AG20443 (cell line): ENCODE measurements at places on chromosomes 2 and 18.

DNA sequence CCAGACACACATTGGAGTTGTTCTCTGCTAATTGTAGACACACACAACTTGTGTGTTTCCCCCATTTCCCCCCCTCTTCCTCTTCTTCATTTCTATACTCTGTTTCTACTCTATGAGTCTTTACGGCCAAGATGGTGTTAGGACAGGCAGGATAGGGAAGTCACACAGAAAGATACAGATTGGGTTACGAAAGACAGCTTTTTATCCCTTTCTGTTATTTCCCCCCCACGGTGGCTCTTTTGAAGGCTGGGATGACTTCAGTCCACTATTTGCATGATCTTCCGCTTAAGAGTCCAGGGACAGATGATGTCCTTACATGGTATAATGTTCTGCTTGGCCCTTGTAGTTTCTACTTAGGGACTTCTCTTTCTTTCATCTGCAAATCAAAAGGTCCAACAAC, 1.6 kb upstream of the EMILIN2 start:
- no peak for DNase-seq

DNA sequence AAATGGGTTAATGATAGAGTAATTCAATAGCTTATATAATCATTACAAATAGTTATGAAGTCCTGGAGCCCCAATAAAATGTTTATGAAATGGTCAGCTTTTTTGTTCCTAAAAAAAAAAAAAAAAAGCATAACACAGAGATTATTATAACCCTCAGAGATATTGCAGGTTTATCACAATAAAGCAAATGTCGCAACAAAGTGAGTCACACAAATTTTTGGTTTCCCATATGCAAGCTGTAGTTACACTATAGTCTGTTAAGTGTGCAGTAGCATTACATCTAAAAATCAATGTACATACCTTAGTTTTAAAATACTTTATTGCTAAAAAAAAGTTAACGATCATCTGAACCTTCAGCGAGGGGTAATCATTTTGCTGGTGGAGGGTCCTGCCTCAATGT, 20.0 kb downstream of the WDFY1 start:
- DNase-seq, result no peak

DNA sequence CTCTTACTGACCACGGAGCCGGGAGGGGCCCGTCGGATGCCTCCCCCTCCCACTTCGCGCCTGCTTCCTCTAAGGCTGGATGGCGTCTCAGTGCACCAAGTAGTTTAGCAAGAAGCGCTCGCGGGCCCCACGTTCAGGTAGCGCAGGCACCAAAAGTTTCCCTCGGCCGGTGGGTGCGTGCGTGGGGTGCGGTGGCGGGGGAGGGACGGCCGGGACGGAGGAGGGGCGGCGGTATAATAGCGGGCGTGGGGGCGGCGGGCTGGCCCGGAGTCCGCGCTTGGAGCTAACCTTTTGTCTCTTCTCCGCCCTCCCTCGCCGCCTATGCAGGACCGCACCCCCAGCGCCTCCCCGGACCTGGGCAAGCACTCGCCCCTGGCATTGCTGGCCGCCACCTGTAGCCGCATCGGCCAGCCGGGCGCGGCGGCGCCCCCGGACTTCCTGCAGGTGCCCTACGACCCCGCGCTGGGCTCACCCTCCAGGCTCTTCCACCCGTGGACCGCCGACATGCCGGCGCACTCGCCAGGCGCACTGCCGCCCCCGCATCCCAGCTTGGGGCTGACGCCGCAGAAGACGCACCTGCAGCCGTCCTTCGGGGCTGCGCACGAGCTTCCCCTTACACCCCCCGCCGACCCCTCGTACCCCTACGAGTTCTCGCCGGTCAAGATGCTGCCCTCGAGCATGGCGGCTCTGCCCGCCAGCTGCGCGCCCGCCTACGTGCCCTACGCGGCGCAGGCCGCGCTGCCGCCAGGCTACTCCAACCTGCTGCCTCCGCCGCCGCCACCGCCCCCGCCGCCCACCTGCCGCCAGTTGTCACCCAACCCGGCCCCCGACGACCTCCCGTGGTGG, 1.0 kb downstream of the SP5 start:
- no peak for DNase-seq

- DNase-seq, result peak; percentile 70
These were observed 224.8 kb upstream of the FN1 start for GRCh38 chr2:215660687-215661086.

- no peak for DNase-seq
These were observed 44.6 kb upstream of the B3GNT2 start for GRCh38 chr2:62151306-62151638.

GRCh38 chr2:191866675-191867506, 20.0 kb upstream of the CAVIN2 start:
- DNase-seq, result peak; percentile 79

GRCh38 chr18:30915336-30915988, 127.1 kb downstream of the DSC3 start:
- DNase-seq, result no peak

- peak; percentile 69 for DNase-seq
These were observed 111.3 kb downstream of the PLCL1 start for GRCh38 chr2:197915548-197916265.

- no peak for DNase-seq
These were observed 61.0 kb upstream of the GPR45 start for GRCh38 chr2:105180491-105180972.

GRCh38 chr2:8645176-8645831, 36.6 kb upstream of the ID2 start:
- DNase-seq, result no peak

- no peak for DNase-seq
These were observed 157.6 kb downstream of the HAUS1 start for GRCh38 chr18:46261799-46262198.

DNA sequence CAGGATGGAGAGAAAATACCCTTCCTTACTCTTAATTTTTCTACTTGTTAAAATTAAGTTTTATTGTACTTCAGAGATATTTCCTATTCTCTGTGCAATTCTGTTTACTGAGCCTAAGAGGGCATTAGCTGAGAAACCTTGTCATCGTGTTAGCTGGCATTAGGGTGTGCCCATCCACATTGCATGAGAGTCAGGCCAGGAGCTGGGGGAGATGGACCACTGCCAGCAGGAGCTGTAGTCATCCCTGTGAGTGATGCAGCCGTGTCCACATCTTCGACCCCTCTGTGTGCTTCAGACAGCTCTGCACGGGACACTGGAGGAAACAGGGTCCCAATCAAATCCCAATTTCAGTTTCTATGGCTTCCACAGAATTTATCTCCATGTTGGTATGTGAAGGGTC, 34.2 kb downstream of the ABCA12 start:
- DNase-seq, result no peak

GRCh38 chr18:49062832-49063226, 112.1 kb upstream of the SMAD7 start:
- no peak for DNase-seq
